ENCODE measurements at places on chromosomes 13 and 19. TPM values are rescaled to one million over a fixed set of nuclear protein-coding genes. Genes with fewer than 3 reads are reported as not detected.

DNA sequence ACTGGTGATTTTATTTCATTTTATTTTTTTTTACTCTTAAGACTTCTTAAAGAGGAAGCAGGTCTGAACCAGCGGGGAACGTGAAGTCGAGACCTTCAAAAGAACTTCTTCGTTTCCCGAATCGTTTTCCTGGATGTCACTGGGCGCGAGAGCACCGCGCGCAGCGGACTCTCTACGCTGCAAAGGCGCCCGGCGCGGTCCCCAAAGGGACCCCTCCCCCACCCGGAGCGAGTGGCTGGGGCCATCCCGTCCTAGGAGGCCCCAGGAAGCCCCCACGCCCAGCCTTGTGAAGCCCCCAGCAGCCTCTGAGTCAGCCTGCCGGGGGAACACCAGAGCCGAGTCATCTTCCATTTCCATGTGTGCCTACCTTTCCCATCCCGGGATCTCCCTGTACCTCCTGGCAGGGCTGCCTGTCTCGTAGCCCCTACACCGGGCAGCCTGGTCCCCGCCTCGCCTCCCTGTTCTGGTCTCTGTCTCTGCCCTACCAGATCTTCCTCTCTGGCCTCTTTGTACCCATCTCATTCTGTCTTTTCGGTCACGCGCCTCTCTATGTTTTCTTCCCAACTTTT lies 608 bp downstream of the CD70 start:
- peaks cover 67% of the 10 kb centered on the region for H3K4me1 ChIP-seq
- DNase-seq, result peak; percentile 54
- H3K27ac ChIP-seq, result peak overlapping the region; percentile 89
- peak overlapping the region; percentile 97 for H3K4me3 ChIP-seq
- H3K27me3 ChIP-seq, result peaks cover 21% of the 10 kb centered on the region

- DNase-seq, result no peak
- no peaks in the 10 kb centered on the region for H3K4me1 ChIP-seq
- H3K36me3 ChIP-seq, result no peaks in the 10 kb centered on the region
- no peak overlapping the region for H3K4me3 ChIP-seq
- H3K27me3 ChIP-seq, result peaks cover 14% of the 10 kb centered on the region
Observed at GRCh38 chr13:31970231-31970930, 61.2 kb upstream of the FRY start.

- no peak for DNase-seq
- H3K36me3 ChIP-seq, result no peaks in the 10 kb centered on the region
- H3K4me3 ChIP-seq, result no peak overlapping the region
- peaks cover 32% of the 10 kb centered on the region for H3K27me3 ChIP-seq
- H3K4me1 ChIP-seq, result peaks cover 27% of the 10 kb centered on the region
Observed at GRCh38 chr19:29581398-29581797, 24.7 kb upstream of the POP4 start.

DNA sequence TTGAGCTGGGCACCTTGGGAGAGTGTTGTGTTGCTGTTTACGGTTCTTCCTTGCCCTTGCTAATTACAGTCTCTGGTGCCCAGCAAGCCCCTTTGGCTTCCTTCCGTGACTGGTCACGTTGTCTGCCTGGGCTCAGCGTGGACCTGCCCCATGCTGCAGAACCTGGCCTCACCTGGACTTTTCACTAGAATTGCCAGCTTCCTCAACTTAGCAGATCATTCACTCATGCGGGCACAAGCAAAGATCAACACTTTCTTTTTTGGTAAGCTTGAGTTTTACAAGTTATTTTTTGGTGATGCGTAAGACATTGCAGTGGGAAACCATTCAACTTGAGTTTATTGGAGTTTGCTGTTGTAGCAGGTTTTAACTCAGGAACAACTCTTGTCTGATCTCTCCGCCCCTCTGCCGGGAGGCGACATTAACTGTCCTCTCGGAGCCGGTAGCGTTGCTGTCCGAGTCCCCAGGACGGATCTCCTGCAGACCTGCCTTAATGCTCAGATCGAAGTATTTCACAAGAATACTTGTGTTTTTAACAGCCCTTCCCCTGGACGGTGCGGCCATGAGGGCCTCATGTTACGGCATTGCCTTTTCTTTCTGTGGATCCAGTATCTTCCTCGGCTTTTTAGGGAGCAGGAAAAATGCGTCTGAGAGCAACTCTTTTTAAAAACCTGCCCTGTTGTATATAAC lies 15.7 kb upstream of the TEX29 start:
- H3K27me3 ChIP-seq, result no peaks in the 10 kb centered on the region
- H3K36me3 ChIP-seq, result peaks cover 68% of the 10 kb centered on the region
- H3K4me3 ChIP-seq, result peak overlapping the region; percentile 55
- H3K4me1 ChIP-seq, result peaks cover 27% of the 10 kb centered on the region
- peak overlapping the region; percentile 91 for H3K27ac ChIP-seq

MYPOP gene
- total RNA-seq, result 13.8 TPM

GRCh38 chr13:25267715-25268114 lies 19.6 kb downstream of the MTMR6 start:
- DNase-seq, result no peak
- H3K27me3 ChIP-seq, result no peaks in the 10 kb centered on the region
- no peak overlapping the region for H3K27ac ChIP-seq
- H3K4me3 ChIP-seq, result no peak overlapping the region
- no peaks in the 10 kb centered on the region for H3K4me1 ChIP-seq

GRCh38 chr13:40657307-40657706 lies 9.1 kb downstream of the FOXO1 start:
- peaks cover 23% of the 10 kb centered on the region for H3K36me3 ChIP-seq
- no peaks in the 10 kb centered on the region for H3K27me3 ChIP-seq
- no peak overlapping the region for H3K27ac ChIP-seq
- no peak overlapping the region for H3K4me3 ChIP-seq
- DNase-seq, result no peak
- H3K4me1 ChIP-seq, result peaks cover 71% of the 10 kb centered on the region

- H3K27ac ChIP-seq, result no peak overlapping the region
- no peak overlapping the region for H3K4me3 ChIP-seq
- H3K4me1 ChIP-seq, result peaks cover 10% of the 10 kb centered on the region
- H3K27me3 ChIP-seq, result peaks cover 38% of the 10 kb centered on the region
Observed at GRCh38 chr19:6708346-6708745, 12.1 kb downstream of the C3 start.

ARHGEF18 gene
- 56.4 TPM for total RNA-seq

SUPT20H gene
- total RNA-seq, result 71.0 TPM

DNA sequence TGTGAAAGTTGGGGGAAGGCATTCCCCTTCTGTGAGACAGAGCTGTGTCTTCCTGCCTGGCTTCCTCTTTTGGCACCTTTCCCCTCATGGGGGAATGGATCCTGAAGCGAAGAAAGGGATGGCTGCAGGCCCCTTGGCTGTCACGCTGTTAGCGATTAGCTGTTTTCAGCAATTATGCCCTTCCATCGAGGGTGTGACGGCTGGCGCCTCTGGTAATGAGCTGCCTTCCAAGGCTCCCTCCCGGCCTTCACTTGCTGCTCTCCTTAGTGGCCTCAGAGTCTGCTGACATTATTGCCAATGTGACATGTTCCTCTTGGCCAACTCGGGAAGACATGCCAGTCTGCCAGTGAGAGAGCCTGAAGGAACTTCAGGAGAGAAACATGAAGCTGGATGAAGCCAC lies 162.1 kb downstream of the ZIC5 start:
- no peak overlapping the region for H3K4me3 ChIP-seq
- no peaks in the 10 kb centered on the region for H3K27me3 ChIP-seq
- DNase-seq, result no peak
- H3K27ac ChIP-seq, result no peak overlapping the region

KLF12 gene
- total RNA-seq, result 15.6 TPM

- H3K4me3 ChIP-seq, result no peak overlapping the region
- H3K4me1 ChIP-seq, result peaks cover 3% of the 10 kb centered on the region
- no peak overlapping the region for H3K27ac ChIP-seq
- DNase-seq, result no peak
- no peaks in the 10 kb centered on the region for H3K36me3 ChIP-seq
Observed at GRCh38 chr13:81872581-81872980, 1531.7 kb upstream of the SPRY2 start.

P2RY11 gene
- 36.0 TPM for total RNA-seq

C5AR1 gene
- 1.4 TPM for total RNA-seq

DNA sequence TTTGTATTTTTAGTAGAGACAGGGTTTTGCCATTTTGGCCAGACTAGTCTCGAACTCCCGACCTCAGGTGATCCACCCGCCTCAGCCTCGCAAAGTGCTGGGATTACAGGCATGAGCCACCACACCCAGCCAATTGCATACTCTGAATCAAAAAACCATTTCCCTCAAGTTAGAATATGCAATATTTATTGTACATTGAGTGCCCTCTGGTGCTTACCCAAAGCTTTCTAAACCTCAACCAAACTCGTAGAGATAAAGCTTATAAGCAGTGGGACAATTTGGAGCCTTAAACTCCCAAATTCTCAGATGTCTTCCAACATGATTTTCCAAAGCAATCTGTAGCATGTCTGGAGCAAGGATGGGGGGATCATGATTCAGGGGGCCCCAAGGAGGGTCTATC lies 22.4 kb downstream of the RFXAP start:
- H3K36me3 ChIP-seq, result peaks cover 8% of the 10 kb centered on the region
- H3K27me3 ChIP-seq, result no peaks in the 10 kb centered on the region
- H3K4me3 ChIP-seq, result no peak overlapping the region
- H3K27ac ChIP-seq, result no peak overlapping the region
- DNase-seq, result no peak

GRCh38 chr19:49786376-49786820 lies 19.6 kb downstream of the AP2A1 start:
- peaks cover 29% of the 10 kb centered on the region for H3K36me3 ChIP-seq
- H3K27ac ChIP-seq, result no peak overlapping the region
- H3K27me3 ChIP-seq, result no peaks in the 10 kb centered on the region
- DNase-seq, result no peak

PLVAP gene
- not detected for total RNA-seq

DNA sequence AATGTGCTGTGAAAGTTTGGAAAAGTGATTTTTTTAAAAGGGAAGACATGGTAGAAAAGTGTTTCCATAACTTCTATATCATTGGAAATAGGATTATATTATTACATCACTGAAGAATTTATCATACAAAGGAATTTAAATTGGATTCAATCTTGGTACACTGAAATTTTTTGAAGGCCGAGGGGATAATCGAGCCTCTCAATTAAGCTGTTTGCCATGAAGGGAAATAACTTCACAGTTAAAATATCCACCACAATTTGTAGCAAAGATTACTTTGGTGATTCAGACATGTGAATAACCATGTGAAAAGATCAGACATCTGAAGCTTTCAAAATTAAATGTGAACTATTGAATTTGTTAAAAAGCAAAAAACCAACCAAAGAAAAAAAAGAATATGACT lies 215.3 kb downstream of the KLF5 start:
- DNase-seq, result no peak
- no peak overlapping the region for H3K4me3 ChIP-seq
- no peak overlapping the region for H3K27ac ChIP-seq
- no peaks in the 10 kb centered on the region for H3K27me3 ChIP-seq

GRCh38 chr19:35517342-35517741 lies 3.9 kb upstream of the DMKN start:
- no peak overlapping the region for H3K27ac ChIP-seq
- H3K27me3 ChIP-seq, result peaks cover 7% of the 10 kb centered on the region
- H3K4me1 ChIP-seq, result no peaks in the 10 kb centered on the region
- H3K36me3 ChIP-seq, result no peaks in the 10 kb centered on the region
- DNase-seq, result no peak

GRCh38 chr13:46374710-46375109 lies 12.3 kb downstream of the RUBCNL start:
- H3K27me3 ChIP-seq, result peaks cover 19% of the 10 kb centered on the region
- no peaks in the 10 kb centered on the region for H3K36me3 ChIP-seq
- no peak overlapping the region for H3K27ac ChIP-seq
- H3K4me1 ChIP-seq, result no peaks in the 10 kb centered on the region

- H3K36me3 ChIP-seq, result peaks cover 12% of the 10 kb centered on the region
- H3K27me3 ChIP-seq, result no peaks in the 10 kb centered on the region
- H3K4me3 ChIP-seq, result peak overlapping the region; percentile 98
- DNase-seq, result no peak
Observed at GRCh38 chr19:55635334-55635717, 5.5 kb upstream of the ZNF580 start.

GRCh38 chr13:26051657-26052311 lies at the start of gene SHISA2:
SHISA2 (minus strand) TSS chr13:26052016; CDS start chr13:26050975, 1,041 bp downstream.
- peaks cover 73% of the 10 kb centered on the region for H3K27me3 ChIP-seq
- H3K4me3 ChIP-seq, result peak within 1 kb of the TSS; percentile 29
- H3K4me1 ChIP-seq, result peaks cover 20% of the 10 kb centered on the region

DNA sequence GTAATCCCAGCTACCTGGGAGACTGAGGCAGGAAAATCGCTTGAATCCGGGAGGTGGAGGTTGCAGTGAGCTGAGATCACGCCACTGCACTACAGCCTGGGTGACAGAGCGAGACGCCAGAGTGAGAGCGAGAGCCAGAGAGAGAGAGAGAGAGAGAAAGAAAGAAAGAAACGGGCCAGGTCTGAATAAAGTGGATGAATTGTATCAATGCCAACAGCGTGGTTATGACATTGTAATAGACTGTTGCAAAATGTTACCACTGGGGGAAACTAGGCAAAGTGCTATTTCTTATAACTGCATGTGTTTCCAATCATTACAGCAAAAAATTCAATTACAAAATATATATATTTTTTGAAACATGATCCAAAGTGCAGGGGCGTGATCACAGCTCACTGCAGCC lies 11.8 kb upstream of the BTBD2 start:
- no peak overlapping the region for H3K27ac ChIP-seq
- H3K4me1 ChIP-seq, result peaks cover 11% of the 10 kb centered on the region
- H3K27me3 ChIP-seq, result no peaks in the 10 kb centered on the region
- no peak overlapping the region for H3K4me3 ChIP-seq

SHISA7 gene
- not detected for total RNA-seq

MAST1 gene
- total RNA-seq, result 0.67 TPM

ZNF284 gene
- total RNA-seq, result 2.2 TPM

DNA sequence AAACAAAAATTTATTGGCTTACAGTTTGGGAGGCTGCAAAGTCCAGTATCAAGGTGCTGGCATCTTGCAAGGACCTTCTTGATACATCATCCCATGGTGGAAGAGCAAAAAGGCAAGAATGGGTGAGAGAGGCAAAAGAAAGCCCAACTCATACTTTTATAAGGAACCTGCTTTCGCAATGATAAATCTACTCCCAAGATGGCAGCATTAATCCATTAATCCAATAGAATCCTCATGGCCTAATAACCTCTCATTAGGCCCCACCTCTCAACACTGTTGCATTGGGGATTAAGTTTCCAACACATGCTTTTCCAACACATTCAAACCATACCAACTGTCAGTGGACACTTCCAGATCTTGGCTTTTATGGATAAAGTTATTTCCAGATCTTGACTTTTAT lies 48.7 kb upstream of the ZNF507 start:
- DNase-seq, result no peak
- no peak overlapping the region for H3K27ac ChIP-seq
- H3K27me3 ChIP-seq, result peaks cover 13% of the 10 kb centered on the region
- no peaks in the 10 kb centered on the region for H3K36me3 ChIP-seq
- H3K4me1 ChIP-seq, result no peaks in the 10 kb centered on the region

DNA sequence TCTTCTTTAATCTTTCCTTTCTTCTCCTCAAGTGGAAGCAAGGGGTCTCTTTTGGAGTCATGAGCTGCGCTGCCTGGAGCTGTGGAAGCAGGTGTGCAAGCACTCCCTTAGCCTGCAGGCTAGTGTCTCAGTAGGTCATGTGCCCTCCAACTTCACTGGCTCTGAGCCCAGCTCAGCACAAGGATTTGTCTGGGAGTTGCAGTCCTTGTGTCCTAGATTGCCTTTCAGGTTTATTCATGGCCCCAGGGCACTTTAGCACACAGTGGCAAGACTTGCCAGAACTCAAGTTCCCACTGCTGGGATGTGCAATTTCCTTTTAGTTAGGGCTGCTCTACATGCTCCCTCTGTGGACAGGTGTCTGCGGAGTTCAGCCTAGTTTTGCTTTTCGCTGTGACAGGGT lies 211.7 kb downstream of the LIG4 start:
- no peak overlapping the region for H3K27ac ChIP-seq
- H3K36me3 ChIP-seq, result no peaks in the 10 kb centered on the region
- no peak overlapping the region for H3K4me3 ChIP-seq
- no peaks in the 10 kb centered on the region for H3K4me1 ChIP-seq
- no peak for DNase-seq
- H3K27me3 ChIP-seq, result no peaks in the 10 kb centered on the region

Data from activated CD8-positive, alpha-beta memory T cell treated with anti-CD3 and anti-CD28 coated beads, Interleukin-2, amount 10 ng/mL, durations not matched to agents 7 days and 5 days (primary cell).